ENCODE measurements at places on chromosomes 7 and 10.
A peak's percentile ranks its signal among the peaks of the same experiment; 100 is the strongest.

DNA sequence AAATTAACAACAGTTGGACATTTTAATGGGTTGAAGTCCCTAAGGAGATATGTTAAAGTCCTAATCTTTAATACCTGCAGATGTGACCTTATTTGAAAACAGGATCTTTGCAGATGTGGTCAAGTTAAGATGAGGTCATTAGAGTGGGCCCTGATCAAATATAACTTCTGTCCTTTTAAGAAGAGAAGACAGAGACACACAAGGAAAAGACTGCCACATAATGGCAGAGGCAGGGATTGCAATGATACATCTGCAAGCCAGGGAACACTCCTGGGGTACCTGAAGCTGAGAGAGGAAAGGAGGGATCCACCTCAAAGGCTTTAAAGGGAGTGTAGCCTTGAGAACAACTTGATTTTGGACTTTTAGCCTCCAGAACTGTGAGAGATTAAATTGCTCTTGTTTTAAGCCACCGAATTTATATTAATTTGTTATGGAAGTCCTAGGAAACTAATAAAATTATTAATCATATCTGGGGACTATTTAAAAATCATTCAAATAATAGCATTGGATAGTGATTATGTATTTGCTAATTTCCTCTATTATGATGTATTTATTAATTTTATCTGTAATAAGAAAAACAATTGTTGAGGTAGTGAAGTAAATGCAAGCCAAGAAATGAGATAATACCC, 700.0 kb upstream of the PCDH15 start:
- DNase-seq = no peak

DNA sequence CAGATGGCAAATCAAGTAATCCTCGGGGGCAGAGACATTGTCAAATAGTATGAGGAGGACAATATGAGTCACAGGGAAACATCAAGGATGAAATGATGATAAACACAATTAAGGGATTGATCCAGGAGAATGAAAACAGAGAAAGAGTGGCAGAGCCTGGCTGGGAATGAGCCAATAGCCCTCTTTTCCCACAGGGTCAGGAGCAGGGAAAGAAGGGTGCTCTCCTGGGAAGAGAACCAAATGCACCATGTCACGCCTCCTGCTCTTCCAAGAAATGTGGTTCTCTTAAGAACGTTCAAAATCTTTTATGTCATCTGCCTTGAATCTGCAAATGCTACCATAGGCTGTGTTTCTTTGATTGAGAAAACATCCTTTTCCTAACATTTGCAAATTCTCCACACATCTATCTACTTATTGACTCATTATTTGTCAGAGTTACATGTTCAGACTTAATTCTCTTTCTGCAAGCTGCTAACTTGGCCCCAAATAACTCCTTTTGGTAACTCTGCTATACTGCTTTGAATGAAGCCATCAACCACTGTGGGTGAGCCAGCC, 50.6 kb downstream of the HIPK2 start:
- DNase-seq = no peak

- DNase-seq = no peak
Observed at GRCh38 chr10:78763651-78764395, 304.9 kb upstream of the ZMIZ1 start.

DNA sequence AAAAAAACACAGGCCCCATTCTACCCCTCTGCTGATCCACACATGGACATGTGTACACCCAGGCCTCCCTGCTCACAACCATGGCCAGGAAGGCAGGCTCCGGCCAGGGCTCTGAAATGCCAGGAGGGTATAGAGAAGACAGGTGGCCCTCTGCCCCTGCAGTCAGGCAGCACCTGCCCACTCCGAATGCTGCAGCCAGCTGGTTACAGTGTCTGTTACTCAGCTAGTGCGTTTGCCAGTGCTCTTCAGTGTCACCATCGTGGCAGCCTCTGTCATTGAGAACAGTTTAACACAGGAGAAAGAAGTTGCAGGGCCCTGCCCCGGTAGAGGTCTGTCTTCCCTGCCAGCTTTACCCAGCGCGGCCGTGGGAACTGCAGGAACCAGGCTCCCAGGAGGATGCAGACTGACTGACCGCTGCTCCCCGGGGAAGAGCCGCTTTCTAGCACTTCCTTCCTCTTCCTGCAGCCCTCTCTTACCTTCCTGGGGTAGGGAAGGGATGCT, 128.8 kb upstream of the FAM20C start:
- DNase-seq = no peak

DNA sequence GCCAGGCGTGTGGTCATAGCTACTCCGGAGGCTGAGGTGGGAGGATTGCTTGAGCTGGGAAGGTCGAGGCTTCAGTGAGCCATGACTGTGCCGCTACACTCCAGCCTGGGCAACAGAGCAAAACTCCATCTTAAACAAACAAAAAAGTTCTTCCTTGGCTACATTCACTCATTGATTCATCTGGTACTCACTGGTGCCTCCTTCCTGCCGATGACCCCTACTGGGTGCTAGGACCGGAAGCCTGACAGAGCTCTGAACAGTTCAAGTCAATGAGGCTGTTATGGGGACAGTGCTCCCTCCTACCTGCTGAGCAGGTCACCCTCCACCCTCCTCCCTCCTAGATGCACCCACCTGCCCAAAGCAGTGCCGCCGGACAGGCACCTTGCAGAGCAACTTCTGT, 4.9 kb downstream of the PCOLCE start:
- no peak for DNase-seq

GRCh38 chr10:132383751-132384196, 13.2 kb upstream of the PWWP2B start:
- no peak for DNase-seq

GRCh38 chr10:14602807-14603533, 171.7 kb downstream of the FAM107B start:
- no peak for DNase-seq

GRCh38 chr7:22561895-22562593, 62.1 kb upstream of the STEAP1B start:
- DNase-seq = no peak

GRCh38 chr10:106935978-106936451, 228.5 kb downstream of the SORCS1 start:
- DNase-seq = no peak

DNA sequence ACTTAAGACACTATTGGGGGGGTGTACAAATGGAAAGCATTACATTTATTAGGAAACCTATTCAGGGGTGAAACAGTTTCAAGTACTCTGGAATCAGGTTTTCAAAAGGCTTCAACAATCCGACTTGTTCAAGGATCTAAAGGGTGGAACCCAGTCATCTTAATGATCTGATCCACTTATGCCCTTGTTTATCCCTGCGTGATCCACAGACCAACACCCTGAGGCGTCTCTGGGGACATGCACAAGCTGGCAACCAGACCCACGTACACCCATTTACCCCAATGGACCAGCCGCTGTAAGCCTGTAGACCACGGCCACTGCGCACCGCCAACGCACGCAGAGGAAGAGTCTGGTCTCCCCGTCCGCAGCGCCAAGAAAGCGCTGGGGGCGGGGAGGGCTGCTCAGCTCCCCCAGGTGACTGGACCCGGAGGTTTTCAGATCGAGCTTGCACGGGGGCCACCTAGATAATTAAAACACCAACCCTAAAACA, 13.4 kb downstream of the HNRNPF start:
- DNase-seq = no peak

DNA sequence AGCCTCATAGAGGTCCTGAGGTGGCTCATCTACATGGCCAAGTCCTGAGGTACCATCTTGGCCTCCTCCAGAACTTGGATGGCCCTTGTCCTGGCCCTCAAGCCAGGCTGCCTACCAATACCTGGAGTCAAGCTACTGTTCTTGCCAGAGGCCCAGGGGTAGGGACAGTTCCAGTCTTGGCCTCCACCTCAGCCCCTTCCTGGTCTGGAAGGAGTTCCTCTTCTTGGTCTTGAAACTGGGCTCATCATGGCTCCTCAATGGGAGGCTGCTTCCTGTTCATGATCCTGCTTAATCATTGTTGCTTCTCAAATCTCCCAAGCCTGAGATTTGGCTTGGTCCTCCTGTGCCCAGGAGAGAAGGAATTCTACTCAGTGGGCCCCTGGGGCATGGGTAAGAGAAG, 3.9 kb downstream of the HPS6 start:
- no peak for DNase-seq

GRCh38 chr10:96453856-96454583, 59.7 kb downstream of the TLL2 start:
- DNase-seq = no peak

GRCh38 chr10:122475100-122475499, 13.7 kb downstream of the HTRA1 start:
- peak; percentile 64 for DNase-seq

GRCh38 chr7:51590746-51591145, 274.1 kb upstream of the COBL start:
- DNase-seq = no peak

DNA sequence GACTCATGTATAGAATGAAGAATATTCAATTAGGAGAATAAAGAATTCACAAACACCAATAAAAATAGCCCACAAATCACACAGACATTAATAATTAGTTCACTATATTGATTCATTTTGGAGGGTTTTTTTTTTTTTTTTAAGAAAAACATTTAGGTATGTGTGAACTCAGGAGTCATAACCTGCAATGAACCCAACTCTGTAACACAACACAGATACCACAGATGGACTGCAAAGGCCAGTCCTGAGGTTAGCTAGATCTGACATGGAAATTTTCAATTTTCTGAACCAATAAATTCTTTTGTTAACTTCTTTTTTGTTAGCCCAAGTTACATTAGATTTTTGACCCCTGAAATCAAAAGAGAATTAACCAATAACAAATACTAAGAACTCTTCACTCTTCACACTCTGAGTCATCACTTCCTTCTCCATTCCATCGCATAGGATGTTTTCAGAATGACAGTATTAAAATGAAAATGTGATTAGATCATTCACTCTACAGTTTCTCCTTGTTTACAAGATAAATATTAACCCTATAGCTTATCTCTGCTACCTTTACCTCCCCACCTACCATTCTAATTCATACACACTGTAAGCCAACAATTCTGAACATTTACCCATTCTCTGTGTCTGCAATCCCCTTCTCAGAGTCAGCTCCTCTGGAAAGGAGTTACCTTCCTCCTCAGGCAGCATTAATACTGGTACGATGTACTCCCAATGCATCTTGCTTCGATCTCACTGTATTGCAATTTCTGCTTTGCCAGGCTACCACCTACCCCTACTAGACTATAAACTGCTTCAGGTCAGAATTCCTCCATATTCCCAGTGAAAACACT, 141.5 kb downstream of the LRRN3 start:
- DNase-seq = no peak

DNA sequence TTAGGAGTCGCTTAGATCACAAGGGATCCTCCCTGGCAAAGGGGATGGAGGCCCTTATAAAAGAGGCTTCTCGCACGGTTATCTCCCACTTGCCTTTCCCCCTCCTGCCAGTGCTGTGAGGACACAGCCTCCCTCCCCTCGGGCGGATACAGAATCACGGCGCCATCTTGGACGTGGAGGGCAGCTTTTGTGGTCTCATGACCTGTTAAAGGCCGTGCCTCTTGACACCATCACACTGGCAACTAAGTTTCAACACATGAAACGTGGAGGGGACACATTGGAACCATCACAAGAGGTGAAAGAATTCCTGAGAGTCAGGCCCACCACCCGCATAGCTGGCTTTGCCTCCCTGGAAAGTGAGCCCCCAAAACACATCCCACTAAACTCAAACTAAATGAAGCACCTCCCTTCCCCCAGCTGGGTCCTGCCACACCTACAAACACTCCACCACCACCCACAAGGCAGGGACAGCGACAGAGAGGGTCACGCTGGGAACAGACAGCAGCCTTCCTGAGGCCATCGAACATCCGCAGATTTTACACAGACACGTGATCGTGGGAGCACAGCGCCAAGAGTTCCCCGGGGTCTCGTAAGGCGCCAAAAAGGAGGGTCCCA, 110.6 kb downstream of the TCERG1L start:
- no peak for DNase-seq
